ENCODE measurements at places on chromosomes 1 and 21. TPM values are rescaled to one million over a fixed set of nuclear protein-coding genes. Genes with fewer than 3 reads are reported as not detected.

- no peak for DNase-seq
Observed at GRCh38 chr1:204451352-204452124, 39.9 kb upstream of the PPP1R15B start.

DNA sequence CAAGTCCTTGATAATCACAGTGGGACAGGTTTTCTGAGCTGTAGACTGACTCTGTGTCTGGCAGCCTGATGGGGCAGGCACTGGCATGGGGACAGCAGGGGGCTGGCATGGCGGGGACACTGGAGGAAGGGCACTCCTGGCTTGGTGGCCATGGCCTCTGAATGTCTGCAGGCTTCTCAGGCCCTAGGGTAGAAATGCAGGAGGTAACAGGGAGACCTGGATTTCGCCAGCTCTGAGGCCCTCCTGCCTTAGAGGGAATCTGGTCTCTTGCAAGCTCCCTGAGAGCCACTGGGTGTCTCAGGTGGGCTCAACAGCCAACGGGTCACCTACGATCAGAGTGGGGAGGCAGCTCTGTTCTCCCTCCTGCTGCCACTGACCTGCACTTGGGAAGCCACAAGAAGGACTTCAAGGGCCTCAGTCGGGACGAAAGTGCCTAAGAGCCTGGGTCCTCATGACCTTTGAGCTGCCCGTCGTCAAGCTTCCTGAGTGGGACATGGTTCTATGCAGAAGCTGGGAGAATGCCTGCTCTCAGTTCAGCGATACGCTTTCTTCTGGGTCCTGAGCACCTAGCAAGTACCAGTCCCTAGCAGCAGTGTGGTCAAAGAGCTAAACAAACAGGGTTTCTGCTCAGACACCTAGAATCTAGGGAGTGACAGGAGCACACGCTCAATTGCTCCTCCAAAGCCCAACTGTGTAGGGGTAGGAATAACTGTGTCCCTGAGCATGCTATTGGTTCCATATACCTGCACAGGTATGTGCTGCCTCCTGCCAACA is 569.0 kb downstream of the PTPRU start:
- no peak for DNase-seq

GRCh38 chr1:52209429-52209828 is 67.5 kb downstream of the ZFYVE9 start:
- no peak for DNase-seq

DNA sequence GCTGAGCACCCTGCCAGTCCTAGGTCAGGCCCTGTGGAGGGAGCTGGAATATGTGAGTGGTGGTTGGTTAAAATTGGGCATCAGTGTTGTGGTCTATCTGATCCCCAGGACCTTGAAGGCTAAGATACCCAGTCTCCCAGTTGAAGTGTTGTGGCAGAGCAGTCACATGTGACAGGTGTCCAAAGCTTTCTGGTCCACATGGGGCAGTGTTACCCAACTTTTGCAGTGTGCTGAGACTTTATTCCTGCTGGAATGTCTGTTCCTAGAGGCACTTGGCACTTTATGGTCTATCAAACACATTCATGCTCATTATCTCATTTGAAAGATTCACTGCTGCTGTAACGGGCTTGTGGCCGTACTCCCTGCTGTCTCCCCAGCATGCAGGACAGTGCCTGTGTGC is 21.0 kb upstream of the LORICRIN start:
- DNase-seq, result no peak

- no peak for DNase-seq
Observed at GRCh38 chr21:42037516-42037915, 27.4 kb upstream of the ZBTB21 start.

DNA sequence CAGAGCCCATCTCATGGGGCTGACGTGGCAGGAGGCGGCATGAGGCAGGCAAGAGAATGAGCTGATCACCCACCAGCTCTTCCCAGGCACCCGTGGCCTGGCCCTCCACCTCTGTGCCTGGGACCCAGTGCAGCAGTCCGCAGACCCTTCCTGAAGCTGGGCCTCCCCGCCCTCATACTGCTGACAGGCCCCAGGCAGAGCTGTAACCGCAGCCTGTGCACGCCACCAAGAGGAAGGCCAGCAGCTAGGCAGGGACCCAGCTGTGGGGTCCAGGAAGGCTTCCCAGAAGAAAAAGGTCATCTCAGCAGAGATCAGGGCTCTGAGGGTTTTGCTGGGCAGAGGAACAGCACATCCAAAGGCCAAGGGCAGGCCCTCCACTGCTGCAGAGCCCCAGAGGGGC is 9.8 kb upstream of the MTFR1L start:
- no peak for DNase-seq

DNA sequence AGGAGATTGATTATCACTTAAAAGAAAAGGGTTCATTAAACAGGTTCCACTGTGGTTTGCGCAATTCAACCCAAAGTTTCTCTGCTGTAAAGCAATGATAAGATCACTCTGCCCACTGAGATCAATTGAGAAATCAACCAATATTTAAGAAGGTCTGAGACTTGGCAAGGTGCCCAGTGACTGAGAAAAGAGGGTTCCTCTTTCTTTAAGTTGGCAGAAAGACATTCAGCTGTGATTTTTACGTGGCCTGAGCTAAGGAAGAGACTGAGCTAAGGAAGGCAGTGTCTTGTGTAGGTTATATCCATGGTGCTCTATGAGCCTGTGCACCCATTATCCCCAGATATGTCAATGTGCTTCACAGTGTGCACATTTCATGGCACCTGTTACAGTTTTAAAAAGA is 344.1 kb downstream of the DISC1 start:
- DNase-seq, result no peak

- no peak for DNase-seq
Observed at GRCh38 chr1:242133351-242133750, 134.5 kb upstream of the MAP1LC3C start.

DNA sequence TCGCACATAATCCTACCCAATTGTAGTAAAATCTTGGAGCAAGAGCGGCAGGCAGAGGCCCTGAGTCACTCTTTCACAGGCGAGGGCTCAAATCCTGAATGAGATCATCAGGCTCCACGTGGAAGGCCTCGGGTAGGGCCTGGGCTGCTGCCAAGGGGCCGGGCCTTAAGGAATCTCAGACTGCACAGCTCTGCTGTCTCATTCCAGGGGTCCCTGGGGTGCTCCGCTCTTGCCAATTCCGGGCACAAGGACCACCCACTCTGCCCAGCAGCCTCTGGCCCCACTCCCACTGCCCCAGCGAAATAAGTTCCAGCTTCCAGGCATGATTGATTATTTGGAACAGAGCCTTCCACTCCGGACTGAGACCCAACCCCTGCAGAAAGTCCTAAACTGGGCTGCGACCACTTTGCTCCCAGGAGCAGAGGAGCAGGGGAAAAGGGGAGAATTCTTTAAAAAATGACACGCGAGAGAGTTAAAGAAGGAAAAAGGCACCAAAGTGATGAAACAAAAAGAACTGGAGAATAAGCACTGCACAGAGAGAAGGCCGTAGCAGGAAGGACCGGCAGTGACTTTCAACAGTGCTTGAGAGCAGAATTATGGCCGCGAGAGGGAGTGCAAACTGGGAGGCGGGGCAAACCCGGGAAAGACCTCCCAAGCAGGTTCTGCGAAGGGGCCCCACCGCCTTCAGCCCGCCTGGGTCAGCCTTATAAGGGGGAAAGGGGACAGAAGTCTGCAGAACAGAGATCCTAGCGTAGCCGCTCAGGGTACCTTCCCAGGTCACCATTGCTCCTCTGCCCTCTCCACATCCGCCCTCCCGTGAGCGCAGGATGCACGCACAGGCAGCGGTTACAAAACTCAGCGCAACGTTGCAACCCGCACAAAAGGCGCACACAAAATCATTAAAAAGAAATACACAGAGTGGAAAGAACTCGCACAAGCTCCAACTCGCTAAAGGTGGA is 2.0 kb downstream of the ADAMTS1 start:
- peak; percentile 96 for DNase-seq

GRCh38 chr1:42742141-42742540 is 2.1 kb upstream of the CLDN19 start:
- no peak for DNase-seq

DNA sequence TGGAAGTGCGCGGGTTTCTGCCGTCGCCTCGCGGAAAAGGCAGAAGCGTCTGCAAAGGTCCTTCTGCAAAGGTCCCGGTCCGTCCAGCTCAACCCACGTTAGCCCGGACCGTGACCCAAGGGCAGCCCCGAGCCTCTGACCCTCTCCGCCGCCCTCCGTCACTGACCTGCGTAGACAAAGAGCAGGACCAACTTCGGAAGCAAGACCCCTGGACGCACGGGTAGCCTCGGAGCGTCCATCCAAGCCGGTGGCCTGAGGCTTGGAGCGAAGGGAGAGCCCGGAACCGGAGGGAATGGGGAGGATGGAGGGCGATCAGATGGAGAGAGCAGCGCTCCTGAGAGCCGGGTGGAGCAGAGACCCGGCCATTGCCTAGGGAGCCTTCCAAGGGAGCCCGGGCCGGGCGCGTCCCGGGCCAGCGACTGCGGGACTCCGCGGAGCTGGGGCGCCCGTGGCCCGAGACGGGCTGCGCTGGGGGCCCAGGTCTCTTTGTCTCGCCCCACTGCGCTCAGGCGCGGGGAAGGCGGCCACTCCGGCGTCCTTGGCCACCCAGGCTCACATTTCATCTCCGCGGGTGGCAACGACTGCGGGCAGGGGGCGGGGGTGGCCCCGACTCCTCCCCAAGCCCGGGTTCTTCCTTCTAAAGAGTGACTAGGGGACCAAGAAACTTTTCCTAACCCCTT is at the start of gene CYYR1:
Gene CYYR1, minus strand, starts transcription at position 585 of the 680 bp plus-strand sequence. Its CDS starts 346 bp downstream, at position 239.
- DNase-seq, result peak; percentile 33

GRCh38 chr21:34701726-34702125 is 32.9 kb downstream of the CLIC6 start:
- DNase-seq, result no peak

DNA sequence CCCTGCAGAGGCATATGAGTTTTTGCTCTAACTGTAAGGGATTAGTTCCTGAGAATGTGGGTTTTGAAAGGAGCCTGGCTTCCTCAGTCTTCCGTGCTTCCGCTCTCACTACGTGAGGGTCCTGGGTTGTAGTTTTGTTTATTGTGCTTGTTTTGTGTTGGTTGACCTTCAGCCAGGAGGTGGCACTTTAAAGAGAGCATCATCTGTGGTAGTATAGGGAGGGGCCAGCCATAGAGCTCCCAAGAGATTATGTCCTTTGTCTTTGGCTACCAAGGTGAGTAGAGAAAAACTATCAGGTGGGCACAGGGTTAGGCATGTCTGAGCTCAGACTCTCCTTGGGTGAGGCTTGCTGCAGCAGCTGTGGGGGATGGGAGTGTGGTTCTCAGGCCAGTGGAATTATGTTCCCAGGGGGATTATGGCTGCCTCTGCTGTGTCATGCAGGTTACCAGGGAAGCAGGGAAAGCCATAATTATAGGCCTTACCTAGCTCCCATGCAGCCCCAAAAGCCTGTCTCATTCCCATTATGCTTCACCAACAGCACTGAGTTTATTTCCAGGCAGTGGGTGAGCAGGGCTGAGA is 23.5 kb downstream of the CYP4B1 start:
- no peak for DNase-seq

GRCh38 chr1:182433580-182433979 is 16.4 kb upstream of the RGSL1 start:
- DNase-seq, result no peak

DNA sequence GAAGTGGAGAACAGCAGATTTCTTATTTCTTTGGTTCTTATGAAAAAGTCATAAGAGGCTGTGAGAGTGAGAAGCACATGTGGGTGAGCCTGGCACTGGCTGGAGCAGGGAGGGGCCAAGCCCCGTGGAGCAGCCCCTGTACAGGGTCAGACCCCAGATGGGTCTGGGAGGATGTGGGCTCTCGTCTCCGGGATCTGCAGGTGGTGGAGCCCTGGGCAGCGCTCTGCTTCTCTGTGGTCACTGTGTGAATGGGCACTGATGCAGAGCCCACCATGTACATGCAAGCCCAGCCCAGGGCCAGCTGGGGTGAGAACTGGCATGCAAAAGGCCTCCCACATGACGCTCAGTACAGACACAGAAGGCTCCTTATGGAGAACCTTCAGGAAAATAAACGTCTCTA is 67.6 kb downstream of the SIM2 start:
- DNase-seq, result no peak

GRCh38 chr1:9125325-9125724 is 3.6 kb downstream of the GPR157 start:
- DNase-seq, result no peak

DNA sequence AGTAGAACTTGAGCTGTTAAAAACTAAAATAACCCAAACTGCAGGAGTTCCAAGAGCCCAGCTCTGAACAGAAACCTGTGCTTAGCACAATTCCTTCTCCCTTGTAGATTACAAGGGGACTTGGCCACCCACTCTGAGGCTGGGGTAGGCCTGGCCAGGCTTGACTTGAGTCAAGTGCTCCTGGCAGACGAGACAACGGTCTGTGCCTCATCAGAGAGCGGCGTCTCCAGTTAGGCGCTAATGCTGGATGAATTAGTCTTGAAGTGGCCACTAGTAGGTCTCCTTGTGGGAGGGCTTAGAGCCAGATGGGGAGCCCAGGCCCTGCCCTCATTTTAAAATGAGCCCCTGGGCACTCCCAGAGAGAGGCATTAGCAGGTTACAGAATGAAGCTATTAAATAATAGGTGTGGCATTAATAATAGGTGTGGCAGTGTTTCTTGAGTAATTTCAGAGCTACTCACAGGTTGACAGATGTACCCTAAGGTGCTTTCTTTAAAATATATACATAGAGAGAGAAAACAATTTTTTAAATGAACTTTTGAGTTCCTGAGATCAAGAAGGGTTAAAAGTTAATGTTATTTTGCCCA is 1.1 kb downstream of the EEIG2 start:
- DNase-seq, result peak; percentile 52

GRCh38 chr1:207823880-207824566 is 72.2 kb downstream of the CD46 start:
- peak; percentile 81 for DNase-seq

- DNase-seq, result no peak
Observed at GRCh38 chr1:61842863-61843514, 100.7 kb downstream of the PATJ start.

DNA sequence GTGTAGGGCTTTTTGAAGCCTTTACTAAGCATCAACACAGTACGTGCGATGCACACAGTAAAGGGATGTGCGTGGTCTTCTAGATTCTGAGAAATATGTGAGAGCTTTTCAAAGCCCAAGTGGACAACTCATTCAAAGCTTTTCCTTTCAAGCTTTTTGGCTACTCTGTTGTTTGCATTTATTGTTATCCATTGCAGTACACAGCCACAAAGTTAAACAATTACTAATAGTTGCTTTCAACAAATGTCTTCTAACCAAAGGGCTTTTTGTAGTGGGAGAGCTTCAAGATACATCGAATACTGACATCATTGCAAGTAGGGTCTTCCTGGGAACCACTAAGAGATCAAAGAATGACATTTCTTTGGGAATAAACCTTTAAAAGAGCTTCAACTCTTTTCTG is 97.9 kb upstream of the ETV3 start:
- DNase-seq, result no peak

- no peak for DNase-seq
Observed at GRCh38 chr21:41923186-41923585, 30.6 kb downstream of the C2CD2 start.

Gene OR6N1
- total RNA-seq, result not detected

Gene CNR2
- total RNA-seq, result not detected

Gene NID1
- 47.6 TPM for total RNA-seq

Gene BTBD19
- 2.5 TPM for total RNA-seq

Gene GPR161
- 3.0 TPM for total RNA-seq

Gene NUP210L
- total RNA-seq, result 0.27 TPM

Gene RNU1-4
- 4,234 TPM for total RNA-seq

Gene PDIK1L
- 7.0 TPM for total RNA-seq
